ENCODE measurements at places on chromosomes 7 and 10.

GRCh38 chr7:76428868-76429805, 4.4 kb downstream of the ZP3 start:
- peak; percentile 32 for DNase-seq

- DNase-seq, result no peak
Observed at GRCh38 chr7:94492601-94493000, 17.0 kb upstream of the CASD1 start.

DNA sequence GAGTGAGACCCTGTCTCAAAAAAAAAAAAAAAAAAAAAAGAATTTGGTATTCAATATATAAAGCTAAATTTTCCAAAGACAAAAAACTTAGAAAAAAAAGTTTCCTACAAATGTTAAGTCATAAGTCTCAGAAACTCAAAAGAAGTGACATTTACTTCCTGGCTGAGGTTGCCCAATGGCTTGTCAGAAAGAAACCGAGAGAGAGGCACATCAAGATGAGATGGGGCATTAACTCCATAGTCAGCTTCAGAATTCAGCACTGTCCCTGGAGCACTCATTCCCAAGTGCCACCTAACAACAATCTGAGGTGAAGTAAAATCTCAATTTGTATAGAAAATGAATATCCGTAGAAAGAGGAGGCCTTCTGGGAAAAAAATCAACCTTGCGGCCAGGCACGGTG, 6.8 kb upstream of the SPOCK2 start:
- no peak for DNase-seq

GRCh38 chr7:47357863-47358262, 224.0 kb downstream of the TNS3 start:
- DNase-seq, result peak; percentile 54

- no peak for DNase-seq
Observed at GRCh38 chr7:82615527-82615926, 171.9 kb upstream of the CACNA2D1 start.

DNA sequence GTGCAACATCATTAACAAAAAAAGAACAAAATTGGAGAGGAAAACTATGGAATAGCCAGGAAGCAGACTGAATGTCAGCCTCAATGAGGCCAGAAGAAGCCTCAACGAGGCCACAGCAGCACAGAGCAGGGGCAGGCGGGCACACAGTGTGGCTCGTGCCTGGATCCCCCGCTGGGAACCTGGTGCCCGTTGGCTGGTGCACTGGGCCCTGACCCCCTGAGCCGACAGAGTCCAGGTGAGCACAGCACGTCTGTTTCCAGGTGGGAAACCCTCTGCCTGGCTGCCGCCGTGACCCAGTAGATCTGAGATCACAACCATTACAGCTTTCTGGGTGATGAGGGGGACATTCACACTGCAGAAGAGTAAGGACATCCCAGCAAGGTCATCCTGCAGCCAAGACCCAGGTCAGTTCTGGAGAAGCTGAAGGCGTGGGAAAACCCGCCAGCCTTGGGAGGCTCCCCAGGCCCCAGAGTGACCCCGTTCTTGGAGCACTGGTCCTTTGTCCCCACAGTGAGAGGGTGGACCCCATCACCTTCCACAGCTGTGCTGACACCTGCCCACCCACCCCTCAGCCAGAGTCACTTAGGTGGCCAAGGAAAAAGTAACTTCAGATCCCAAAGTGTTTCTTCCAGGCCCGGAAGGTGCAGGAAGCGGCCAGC, 222.1 kb downstream of the ADARB2 start:
- DNase-seq, result no peak
